Caudate nucleus (tissue), 63 donors: ENCODE measurements at places on chromosomes 1 and 21.

DNA sequence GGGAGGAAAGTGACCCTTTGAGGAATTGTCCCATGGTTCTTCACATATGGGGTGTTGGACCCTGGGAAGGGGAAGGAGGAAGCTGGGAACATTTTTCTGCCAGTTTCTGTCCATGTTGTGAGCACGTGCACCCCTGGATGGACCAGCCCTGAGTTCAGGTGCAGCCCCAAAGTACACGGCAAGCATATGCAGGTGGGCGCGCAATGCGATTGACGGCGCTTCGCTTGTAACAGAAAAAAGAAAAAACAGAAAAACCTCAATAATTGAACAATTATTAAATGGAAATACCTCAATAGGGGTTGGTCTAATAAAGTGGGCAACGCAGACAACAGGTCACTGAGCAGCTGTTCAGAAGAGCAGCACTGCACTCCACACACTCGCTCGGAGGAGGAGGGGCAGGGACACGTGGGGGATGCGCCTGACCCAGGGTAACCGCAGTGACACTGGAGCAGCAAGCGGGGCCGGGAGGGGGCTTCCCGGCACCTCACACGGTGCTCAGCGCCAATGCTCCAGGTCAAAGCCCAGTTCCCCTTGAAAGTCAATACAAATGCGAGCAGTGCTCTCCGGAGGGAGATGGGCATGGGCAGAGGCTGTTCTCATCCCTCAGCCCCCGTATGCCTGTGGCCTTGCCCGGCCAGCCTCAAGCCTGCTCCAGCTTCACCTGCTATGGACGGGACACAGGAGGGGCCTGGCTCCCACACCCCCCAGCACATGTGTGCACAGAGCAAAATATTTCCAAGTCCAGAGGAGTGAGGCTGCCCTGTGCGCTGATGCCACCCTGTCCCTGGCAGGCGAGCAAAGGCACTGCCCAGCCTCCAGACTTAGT is 6.6 kb upstream of the ACTRT2 start:
- no peak for DNase-seq

- no peak for DNase-seq
Observed at GRCh38 chr1:16082283-16083038, 9.0 kb upstream of the FAM131C start.

DNA sequence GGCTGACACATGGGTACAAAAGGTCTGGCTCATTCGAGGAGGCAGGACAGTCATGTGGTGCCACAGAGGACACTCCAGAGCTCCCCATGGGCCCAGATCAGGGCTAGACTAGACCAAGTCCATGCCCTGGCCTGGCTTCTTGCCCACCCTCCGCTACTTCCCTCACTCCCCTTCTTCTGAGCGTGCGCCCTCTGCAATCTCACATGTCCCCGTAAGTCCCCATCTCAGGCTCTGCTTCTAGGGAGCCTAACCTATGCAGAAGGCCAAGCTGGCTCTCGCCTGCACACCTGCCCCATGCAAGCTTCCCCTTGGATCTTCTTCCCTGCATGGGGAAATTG is 553.6 kb downstream of the PTPRU start:
- DNase-seq = no peak

- no peak for DNase-seq
Observed at GRCh38 chr1:29224356-29224837, 6.3 kb downstream of the MECR start.

GRCh38 chr1:175498002-175498401 is 245.4 kb downstream of the TNR start:
- DNase-seq = no peak

GRCh38 chr1:89987159-89987819 is 7.6 kb upstream of the ZNF326 start:
- no peak for DNase-seq
